ENCODE measurements at places on chromosomes 7 and 10.

DNA sequence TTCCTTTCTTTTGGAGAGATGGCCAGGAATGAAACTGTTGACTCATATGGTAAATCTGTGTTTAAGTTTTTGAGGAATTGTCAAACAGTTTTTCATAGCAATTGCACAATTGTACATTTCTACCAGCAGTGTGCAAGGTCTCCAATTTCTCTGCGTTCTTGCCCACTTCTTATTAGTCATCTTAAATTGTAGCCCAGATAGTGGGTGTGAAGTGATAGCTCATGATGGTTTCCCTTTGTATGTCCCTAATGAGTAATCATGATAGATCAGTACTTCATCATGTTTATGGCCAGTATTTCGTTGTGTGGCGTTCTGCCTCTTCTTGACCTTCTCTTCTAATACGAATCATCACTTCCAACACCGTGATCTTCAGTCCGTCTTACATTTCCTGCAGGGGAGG, 136.3 kb downstream of the DOCK1 start:
- no peak for DNase-seq

GRCh38 chr7:10040674-10041073, 933.0 kb upstream of the PHF14 start:
- no peak for DNase-seq

- no peak for DNase-seq
These were observed 148.7 kb downstream of the FGFR2 start for GRCh38 chr10:121449482-121449924.

DNA sequence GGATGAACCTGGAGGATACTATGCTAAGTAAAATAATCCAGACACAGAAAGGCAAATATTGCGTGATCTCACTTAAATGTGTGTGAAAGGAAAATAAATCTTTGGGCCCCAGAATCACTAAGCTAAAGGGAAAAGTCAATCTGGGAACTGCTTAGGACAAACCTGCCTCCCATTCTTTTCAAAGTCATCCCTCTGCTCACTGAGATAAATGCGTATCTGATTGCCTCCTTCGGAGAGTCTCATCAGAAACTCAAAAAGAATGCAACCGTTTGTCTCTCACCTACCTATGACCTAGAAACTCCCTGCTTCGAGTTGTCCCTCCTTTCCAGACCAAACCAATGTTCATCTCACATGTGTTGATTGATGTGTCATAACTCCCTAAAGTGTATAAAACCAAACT, 40.1 kb upstream of the LAMB4 start:
- DNase-seq: no peak

DNA sequence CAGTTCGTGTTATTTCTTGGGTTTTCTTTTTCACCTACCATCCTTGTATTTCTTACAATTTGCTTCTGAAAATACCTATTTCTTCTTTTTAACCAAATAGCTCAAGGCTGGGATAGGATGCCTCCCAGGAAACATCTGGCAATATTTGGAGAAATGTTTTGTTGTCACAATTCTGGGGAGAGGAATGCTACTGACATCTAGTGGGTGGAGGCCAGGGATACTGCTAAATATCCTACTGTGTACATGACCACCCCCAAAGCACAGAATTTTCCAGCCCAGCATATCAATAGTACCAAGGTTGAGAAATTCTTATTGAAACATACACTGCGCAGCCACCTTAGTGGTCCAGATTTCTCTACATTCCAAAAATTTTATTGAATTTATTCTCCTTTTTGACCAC, 55.5 kb downstream of the CNTNAP2 start:
- no peak for DNase-seq

- peak; percentile 12 for DNase-seq
These were observed 4.6 kb upstream of the ZNF22 start for GRCh38 chr10:44995914-44996669.

GRCh38 chr7:149287622-149288021, 25.6 kb downstream of the ZNF783 start:
- no peak for DNase-seq

- DNase-seq: no peak
These were observed 336.3 kb downstream of the PTPRN2 start for GRCh38 chr7:158251061-158251965.

DNA sequence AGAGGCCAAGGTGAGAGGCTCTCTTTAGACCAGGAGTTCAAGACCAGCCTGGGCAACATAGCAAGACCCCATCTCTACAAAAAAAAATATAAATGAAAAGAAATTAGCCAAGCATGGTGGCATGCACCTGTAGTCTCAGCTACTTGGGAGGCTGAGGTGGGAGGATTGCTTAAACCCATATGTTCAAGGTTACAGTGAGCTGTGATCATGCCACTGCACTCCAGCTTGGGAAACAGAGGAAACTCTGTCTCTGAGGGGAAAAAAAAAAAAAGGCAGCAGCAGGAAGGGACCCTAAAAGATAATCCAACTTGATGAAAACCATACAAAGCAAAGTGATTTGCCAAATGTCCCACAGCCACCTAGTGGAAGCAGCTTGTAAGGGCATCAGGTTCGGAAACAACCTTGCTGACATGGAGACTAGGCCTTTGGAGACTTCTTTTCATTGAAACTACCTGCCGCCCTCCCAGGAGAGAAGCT, 15.6 kb upstream of the PBLD start:
- peak; percentile 31 for DNase-seq

GRCh38 chr10:86968271-86968993, at the start of gene ADIRF:
Gene ADIRF (plus strand): TSS chr10:86968482. CDS start chr10:86968545, 63 bp downstream.
- peak; percentile 61 for DNase-seq

DNA sequence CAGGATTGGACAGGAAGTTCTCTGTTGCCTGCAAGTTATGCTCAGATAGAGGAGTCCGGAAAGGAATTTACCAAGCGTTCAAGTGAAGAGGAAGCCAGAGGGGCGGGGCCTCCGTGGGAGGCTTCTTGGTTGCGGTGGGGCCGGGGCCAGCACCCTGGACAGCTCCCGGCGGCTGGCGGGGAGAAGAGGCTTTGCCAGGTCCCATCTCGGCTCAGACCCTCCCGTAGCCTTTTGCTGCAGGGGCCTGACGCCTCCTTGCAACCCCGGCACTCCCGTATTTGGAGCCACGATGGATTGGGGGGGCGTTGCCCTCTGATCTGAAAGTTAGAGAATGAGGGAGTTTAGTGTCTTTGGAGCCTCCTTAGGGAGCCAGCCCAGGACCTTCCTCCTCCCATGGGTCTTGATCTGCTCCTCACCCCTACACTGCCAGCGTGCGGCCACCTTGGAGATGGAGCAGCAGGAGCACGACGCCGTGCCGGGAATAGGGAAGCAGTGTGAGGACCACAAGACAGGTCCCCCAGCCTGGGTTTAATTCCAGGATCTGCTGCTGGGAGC, 3.1 kb upstream of the SLC18A3 start:
- DNase-seq: no peak

GRCh38 chr10:72235544-72236279, 19.6 kb upstream of the ASCC1 start:
- no peak for DNase-seq

GRCh38 chr10:3757638-3758490, 27.1 kb downstream of the KLF6 start:
- DNase-seq: no peak

DNA sequence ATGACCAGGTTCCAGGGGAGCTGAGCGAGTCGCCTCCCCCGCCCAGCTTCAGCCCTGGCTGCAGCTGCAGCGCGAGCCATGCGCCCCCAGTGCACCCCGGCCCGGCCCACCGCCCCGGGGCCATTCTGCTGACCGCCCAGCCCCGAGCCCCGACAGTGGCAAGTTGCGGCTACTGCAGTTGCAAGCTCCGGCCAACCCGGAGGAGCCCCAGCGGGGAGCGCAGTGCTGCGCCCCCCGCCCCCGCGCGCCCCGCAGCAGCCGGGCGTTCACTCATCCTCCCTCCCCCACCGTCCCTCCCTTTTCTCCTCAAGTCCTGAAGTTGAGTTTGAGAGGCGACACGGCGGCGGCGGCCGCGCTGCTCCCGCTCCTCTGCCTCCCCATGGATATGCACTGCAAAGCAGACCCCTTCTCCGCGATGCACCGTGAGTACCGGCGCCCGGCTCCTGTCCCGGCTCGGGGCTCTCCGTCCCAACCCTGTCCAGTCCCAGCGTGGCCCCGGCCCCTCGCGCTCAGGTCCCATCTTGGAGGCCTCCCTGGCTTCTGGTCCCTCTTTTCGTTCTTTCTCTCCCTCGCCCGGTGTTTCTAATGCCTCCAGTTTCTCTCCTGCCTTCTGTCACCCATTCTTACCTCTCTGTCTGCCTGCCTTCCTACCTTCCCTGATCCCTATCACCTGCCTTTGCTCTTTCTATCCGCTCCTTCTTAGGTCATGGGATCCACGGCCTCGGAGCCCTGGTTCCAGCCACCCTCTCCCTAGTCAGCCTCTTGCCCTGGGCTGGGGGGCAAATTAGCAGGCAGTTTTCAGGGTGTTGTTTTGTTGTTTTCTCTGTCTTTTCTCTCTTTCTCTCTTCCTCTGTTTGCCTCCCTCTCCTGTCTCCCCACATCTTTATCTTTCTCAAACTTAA, 751 bp downstream of the PAX2 start:
- no peak for DNase-seq

DNA sequence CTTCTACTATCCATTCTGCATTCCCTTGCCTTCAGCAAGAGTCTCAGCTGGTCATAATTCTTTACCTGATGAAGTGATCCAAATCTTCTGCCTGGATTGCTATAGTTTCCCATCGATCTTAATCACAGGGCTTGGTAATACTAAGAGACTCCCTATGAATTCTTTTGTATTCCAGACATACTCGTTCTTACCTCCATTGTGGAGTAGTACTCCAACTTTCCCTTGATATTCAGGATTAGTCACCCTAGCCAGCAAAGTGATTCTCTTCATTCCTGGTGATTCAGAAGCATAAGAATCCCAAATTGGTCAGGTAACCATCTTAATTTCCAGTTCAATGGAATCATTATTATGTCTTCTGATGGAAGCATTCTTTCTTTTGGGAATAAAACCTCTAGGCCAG, 96.7 kb downstream of the TWIST1 start:
- no peak for DNase-seq

- DNase-seq: no peak
These were observed 9.6 kb upstream of the JAZF1 start for GRCh38 chr7:28190077-28190710.

DNA sequence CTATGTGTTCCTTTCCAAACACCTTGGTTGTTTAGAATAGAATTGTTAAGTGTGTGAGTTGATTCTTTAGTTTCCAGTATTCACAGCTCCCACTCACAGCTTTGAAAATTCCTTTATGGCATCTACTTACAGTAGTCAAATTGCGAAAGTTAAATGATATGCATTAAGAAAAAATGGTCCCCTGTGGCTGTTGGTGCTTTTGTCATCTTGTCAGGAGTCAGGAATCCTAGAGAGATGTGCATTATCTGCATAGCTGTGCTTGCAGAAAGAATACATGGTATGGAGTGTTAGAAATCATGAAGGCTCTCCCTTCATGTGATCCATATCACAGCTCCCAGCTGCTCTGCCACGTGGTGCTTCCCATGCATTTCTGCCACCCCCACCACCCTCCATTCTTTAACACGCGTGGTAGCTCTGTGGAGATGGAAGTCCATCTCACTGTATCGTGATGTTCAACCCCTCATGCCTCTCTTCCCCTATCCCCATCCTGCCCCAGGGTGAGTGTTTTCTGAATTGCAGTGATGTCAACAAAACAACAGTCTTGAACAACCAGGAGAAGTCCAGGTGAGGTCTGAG, 29.2 kb upstream of the CTTNBP2 start:
- DNase-seq: no peak

DNA sequence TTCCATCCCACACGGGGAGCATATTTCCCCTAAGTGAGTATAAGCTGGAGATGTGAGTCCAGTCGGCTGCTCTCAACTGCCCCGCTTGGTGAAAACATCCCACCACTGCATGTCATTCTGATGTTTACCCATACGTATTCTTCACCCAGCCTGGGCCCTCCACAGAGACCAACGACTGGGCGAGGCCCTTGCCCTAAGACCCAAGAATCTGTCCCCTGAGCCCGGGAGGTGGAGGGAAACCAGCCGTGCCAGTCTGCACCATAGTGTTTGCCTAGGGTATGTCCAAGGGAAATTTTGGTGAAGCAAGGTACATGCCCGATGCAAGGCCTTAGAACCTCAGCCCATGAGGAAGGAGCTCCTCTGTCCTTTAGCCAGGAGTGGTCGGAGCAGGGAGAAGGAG, 67.9 kb downstream of the RGS10 start:
- no peak for DNase-seq

DNA sequence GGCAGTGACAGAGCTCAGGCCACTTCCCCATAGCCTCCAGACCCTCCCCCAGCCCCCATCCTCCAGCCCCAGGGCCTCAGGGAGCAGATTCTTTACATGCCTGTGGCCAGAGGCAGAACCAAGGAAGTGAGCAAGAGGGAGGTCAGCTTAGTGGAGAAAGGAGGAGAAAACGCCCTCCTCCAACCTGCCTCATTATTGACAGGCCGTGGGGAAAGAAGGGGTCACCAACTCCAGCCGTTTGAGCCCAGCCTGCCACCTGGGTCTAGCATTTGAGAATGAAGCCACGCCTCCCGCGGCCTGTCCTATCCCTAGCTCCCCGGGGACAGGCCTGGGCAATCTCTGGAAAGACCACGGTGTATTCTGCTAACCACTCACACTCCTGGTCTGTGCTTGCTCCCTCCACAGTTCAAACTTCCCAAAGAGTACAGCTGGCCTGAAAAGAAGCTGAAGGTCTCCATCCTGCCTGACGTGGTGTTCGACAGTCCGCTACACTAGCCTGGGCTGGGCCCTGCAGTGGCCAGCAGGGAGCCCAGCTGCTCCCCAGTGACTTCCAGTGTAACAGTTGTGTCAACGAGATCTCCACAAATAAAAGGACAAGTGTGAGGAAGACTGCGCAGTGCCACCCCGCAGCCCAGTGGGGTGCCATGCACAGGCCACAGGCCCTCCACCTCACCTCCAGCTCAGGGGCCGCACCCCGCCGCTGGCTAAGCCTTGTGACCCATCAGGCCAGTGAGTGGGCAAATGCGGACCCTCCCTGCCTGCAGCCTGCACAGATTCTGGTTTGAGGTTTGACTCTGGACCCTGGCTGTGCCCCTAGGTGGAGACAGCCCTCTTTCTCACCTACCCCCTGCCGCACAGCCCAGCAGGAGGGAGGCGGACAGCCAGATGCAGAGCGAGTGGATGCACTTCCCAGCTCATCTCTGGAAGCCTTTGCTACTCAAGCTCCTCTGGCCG, 14.3 kb upstream of the TRIM8 start:
- no peak for DNase-seq

DNA sequence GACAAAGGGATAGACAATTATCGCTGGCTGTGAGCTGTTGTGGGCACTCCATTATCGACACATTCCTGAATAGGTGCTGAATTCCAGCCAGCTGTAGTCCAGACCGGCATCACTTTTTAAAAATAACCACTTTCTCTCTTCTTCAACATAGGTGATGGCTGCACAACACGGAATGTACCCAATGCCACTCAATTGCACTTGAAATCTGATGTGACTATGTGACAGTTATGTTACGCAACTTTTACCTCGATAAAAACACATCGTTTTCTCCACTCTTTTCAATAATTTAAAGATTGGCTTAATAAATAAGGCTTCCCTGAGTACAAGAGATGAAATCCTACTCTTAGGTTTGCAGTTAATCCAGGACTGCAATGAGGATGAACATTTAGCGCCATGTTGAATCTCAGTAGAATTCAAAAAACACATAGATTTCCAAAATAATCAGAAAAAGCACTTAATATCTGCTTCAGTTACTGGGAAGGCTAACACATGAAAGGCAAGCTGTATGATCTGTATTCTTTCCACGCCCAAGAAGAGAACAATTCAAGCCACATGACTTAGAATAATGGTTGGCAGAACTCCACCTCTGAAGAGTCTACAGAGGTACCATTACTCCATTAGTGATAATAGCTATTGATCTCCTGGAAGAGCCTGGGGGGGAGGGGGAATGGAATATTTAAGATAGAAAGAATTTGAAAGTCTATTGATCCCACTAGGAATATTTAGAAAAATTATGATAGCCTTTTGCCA, 3.6 kb downstream of the YWHAG start:
- DNase-seq: no peak

GRCh38 chr10:28928484-28928883, 251.2 kb downstream of the BAMBI start:
- DNase-seq: no peak
